ENCODE measurements at places on chromosomes 2 and 18.

DNA sequence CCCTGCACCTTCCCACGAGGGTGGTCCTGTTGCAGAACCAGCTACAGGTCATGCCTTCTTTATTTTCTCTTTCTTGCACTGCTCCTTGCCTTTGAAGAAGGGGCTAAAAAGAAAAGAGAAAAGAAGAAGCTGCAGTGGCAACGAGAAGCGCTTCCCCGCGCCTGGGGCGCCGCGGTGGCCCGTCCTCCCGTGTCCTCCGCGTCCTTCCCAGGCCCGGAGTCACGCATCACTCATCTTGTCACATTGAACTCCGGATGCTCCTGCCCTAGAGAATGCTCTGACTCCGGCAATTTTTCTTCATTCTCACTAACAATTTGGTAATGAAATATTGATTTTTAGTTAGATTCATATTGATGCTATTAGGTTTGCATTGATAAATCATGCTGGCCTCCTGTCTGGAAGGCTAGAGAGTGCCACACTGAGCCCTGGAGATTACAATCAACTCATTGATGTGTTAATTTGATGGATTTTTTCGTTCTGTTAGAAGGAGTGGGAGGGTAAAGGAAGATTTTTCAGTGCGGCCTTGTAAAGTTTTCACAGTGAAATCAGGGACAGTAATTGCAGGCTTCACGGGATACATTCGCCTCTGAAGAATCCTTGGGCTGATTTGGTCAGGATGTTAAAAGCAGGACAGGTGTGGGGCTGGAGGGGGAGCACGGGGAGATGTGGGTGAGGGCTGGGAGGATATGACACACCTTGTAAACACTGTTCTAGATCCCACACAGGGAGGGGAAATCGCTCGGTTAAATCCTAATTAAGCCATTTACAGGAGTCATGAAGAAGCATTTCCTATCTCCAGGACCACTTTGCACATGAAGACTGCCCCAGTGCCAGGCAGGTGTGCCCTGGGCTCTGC lies 349.3 kb downstream of the ZNF516 start:
- no peak for DNase-seq

- no peak for DNase-seq
Measured at GRCh38 chr2:148853458-148853857, 21.6 kb upstream of the KIF5C start.

DNA sequence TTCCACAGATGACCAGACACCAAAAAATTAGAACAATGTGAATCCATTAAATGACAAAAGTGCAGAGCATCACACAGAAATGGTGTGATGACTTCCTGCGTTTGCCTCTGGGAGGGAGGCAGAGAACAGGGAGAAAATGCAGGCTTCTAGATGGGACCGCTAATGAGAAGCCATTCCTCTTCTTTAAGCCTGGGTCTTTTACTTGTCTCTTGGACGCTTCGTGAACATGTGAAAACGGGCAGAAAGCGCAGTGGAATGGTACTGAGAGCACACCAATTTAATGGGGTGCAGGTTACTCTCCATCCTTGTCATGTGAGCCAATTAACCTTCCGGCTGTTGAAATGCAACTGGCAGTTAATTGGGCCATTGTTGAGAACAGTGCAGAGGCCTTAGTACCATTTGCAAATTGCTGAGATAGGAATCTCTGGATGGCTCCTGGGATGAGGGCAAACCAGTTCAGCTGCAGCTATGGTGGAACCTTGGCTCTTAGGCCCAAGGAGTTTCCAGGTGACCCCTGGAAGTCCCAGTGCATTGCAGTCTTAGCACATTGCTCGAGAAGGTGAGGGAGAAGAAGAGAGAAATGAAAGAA lies 210.4 kb upstream of the CXCR4 start:
- no peak for DNase-seq

DNA sequence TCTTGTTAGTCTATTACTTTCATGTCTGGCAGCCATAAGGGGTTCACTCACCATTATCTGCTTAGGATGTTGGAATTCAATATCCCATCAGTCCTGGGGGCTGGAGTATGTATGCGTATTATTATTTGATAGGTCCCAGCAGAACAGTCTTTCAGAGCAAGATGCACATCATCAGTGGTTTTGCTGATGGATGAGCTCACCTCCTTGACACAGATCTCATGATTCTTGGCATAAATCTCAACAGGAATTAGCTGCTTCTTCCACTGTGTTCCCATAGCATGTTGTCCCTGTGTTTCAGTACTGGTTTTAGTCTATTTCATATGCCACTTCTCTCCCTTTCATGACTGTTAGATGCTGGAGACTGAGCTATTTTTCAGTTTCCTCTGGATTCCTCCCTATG lies 442.5 kb downstream of the ARHGAP15 start:
- DNase-seq, result no peak

DNA sequence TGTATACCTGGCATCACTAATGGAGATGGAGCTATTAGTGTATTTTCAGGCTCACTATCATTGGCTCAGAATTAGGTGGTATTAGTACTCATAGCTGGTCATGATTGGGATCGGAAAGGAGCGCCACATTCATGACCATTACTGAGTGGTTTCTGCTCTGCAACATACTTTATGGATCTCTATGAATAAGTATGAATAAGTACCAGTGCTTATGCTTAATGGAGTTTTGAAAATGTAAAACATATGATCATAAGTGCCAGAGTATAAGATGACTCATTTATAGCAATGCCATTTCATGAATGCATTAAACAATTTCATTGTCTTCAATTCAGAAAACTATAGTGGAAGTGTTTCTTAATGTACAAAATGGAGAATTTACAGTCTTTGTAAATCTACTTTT lies 156.7 kb downstream of the GALNT3 start:
- no peak for DNase-seq

GRCh38 chr2:108236676-108237335 lies 3.0 kb upstream of the SULT1C3 start:
- no peak for DNase-seq

- no peak for DNase-seq
Measured at GRCh38 chr18:75167137-75167536, 41.8 kb downstream of the PTGR3 start.

DNA sequence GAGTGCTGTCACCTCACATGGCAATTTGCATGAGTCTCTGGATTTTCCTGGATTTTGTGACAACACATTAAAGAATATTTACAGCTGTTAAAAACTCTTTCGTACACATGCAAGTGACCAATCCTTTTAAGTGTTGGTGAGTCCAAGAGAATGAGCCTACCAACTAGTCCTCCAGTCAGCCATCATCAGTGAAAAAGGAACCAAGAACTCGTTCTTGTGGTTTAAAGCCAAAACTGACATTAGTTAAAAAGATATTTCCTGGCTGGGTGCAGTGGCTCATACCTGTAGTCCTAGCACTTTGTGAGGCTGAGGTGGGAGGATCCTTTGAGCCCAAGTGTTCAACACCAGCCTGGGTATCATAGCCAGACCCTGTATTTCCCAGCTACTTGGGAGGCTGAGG lies 215.4 kb upstream of the ITGA4 start:
- DNase-seq, result no peak

DNA sequence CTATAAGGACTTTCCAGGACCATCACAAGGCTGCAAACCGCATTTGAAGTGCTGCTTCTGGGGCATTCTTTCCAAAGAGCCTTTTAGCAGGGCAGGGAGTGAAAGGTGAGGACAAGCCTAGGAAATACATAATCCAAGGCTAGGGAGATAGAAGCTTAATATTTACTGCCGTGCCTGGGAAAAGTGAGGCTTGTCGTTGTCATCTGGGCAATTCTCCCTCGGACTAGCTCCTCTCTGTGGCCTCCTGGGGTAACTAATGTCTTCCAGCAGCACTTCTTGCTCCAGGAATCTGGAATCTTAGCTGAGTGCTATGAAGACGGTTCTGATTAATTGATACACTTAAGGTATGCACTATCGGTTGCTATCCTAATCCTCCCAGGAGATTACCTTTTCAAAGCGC lies 69.3 kb upstream of the ATL2 start:
- peak; percentile 18 for DNase-seq

DNA sequence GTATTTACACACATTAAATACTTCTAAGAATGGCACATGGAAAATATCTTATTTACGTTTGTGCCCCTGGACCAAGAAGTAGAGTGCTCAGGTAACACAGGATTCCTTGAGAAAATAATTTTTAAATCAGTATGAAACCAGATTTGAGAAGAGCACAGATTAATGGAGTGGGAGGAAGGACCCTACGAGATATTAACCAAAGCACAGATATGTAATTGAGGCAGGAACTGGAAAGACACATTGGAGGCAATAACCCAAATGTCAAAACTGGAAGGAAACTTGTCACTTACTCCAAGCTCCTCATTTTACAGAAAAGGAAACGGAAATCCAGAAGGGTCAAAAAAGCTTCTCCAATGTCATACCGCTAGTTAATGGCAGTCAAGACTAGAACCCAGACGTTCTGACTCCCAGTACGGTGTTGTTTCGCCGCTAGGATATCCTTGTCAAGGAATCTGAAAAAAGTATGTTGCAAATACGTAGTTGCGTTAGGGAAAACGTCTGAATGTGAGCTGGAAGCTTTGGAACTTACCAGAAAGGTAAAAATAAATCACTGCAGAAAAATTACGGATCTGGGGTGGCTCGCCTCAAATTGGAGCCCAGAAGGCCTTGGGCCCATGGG lies 634 bp downstream of the MTIF2 start:
- DNase-seq, result no peak

DNA sequence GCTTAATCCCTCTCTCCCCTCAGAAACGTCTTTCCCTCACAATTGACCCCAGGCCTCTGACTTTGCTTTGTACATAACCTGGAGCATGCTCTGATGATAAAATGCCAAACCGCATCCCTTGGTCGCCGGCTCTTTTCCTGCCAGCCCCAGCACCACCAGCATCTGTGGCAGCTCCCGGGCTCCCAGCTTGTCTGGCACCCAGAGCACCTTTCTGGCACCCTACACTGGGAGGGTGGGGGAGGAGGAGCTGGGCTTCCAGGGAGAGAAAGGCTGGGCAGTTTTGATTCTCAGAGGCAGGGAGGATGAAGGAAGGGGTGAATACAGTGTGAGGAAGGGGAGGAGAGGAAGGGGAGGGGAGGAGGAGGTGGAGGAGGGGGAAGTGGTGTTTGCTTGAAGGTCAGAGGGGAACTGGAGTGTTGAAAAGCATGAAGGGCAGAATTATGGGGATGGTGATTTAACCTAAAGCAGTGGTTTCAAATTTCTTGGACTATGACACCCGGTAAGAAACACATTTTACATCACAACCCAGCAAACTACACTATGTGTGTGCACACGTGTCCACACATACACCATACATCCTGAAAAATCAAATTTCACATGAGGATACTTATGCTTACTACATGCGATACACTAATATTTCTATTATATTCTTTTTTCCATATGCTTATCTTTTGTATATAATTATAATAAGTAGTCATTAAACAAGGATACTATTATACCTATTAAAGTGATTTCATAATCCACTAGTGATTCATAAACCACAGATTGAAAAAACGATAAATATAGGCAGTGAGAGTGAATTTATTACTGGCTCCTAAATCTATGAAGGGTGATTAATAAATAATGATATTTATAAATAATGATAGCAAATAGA lies 30.0 kb upstream of the IGFBP2 start:
- DNase-seq, result no peak

- peak; percentile 93 for DNase-seq
Measured at GRCh38 chr2:46849721-46850556, 65.7 kb downstream of the MCFD2 start.
